ENCODE measurements at places on chromosomes 3 and 15.
A peak's percentile ranks its signal among the peaks of the same experiment; 100 is the strongest.

DNA sequence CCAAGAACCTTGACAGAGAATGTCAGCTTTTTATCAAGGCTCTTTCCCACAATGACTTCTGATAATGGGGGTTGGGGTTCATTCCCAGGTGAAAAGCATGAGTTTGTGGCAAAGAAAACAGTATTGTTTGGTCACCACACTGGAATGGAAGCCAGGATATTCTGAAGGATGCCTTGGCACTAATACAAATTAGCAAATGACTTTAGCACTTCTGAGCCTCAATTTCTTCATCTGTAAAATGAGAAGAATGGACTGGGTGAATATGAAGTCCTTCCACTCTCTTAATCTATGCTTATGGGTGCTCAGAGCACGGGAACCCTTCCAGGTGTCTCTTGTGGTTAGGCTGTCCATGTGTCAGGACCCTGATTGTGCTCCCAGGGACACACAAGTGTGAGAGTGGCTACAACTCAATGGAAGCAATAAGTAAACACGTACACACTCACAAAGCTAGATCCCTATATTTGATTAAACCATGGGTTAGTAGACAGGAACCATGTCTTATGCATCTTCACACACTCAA is 21.4 kb downstream of the RAB27A start:
- no peak for DNase-seq

GRCh38 chr3:180116658-180117057 is 79.9 kb upstream of the PEX5L start:
- DNase-seq: no peak

- peak; percentile 58 for DNase-seq
Observed at GRCh38 chr15:101276501-101277037, 716 bp downstream of the SELENOS start.

DNA sequence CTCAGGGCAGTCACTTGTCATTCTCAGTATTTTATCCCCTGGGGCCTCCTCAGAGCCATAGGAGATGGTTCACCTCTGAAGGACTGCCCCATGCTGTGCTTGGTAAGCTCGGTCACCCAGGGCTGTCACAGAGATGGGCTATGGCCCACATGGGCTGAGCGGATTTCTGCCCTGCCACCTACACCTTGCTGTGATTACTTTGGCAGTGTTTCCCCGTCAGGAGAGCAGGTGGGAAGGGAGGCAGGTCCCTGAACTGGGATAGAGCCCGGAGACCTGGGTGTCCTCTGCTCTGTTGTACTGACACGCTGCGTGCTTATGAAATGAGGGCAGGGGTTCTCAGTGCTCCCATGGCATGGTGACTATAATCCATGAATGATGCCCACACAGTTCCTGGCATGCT is 48.9 kb downstream of the APBA2 start:
- no peak for DNase-seq

- DNase-seq: no peak
Observed at GRCh38 chr3:146067048-146067447, 93.9 kb downstream of the PLOD2 start.

- DNase-seq: no peak
Observed at GRCh38 chr3:144273601-144274000, 302.0 kb downstream of the DIPK2A start.

DNA sequence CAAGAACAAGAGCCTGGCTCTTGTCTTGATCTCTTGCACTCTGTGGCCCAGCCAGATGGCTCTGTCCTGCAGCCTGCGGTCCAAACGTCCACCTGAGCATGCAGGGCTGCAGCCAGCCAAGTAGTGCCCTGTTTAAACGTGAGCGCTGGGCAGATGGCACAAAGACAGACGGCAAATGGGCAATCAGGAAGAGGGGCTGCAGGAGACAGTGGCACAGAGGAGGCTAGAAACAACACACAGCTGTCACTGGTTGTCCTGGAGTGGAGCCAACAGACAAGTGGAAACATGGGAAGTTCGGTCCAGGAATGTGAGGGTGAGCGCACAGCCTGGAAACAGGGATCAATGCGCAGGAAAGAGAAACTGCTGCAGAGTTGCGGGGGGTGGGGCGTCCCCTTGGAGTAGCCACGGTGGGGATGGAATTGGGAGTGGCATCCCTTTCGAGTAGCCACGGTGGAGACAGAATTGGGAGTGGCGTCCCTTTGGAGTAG is 10.7 kb upstream of the ZXDC start:
- no peak for DNase-seq

DNA sequence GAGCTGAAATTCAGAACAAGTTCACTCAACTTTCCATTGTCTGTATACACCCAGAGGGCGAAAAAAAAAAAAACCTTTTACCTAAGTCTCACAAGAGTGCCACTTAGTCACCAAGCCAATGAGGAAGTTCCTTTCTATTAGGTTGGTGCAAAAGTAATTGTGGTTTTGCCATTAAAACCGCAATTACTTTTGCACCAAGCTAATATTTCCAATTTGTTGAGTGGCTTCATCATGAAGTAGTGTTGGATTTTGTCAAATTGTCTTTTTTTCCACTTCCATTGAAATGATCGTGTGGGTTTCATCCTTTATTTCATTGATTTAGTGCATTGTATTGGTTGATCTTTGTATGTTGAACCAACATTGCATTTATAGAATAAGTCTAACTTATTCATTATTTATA is 253.9 kb downstream of the ZIC4 start:
- DNase-seq: no peak

GRCh38 chr3:25155652-25156471 is 272.2 kb upstream of the RARB start:
- no peak for DNase-seq

- no peak for DNase-seq
Observed at GRCh38 chr3:64824394-64824909, 136.7 kb upstream of the ADAMTS9 start.

- DNase-seq: no peak
Observed at GRCh38 chr15:43165801-43166325, 19.3 kb upstream of the CCNDBP1 start.

DNA sequence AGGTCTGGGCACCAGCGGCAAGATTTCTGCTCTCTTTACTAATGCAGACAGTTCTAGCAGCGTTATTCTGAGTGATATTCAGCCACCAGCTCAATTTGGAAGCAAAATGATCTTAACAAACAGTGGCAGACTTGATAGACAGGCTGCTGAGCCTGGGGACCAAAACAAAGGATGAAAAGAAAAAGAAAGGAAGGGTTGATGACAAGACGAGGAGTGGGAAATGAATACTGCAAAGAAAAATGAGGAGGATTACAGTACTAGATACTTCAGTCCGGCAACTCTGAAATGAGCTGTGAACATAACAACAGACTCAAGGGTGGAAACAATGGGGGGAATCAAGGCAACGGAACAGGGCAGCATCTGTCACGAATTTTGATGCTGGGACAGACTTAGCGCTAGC is 28.8 kb downstream of the FHIT start:
- DNase-seq: no peak

DNA sequence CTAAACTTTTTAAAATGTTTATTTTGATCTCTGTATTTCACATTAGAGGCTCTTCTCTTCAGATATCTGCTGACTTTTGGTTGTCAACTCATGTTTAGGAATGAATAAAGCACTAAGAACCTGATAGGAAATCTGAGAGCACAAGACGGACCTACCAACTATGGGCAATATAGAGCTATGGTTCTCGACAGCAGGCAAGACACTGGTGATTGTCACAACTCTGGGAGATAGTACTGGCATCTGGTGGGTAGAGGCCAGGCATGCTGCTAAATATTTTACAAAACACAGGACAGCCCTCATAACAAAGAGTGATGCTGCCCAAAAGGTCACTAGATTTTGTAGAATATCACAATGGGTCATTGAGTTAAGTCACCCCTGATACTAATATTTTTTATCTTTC is 17.5 kb upstream of the GJD2 start:
- no peak for DNase-seq

- no peak for DNase-seq
Observed at GRCh38 chr3:194812176-194812575, 126.5 kb downstream of the FAM43A start.

DNA sequence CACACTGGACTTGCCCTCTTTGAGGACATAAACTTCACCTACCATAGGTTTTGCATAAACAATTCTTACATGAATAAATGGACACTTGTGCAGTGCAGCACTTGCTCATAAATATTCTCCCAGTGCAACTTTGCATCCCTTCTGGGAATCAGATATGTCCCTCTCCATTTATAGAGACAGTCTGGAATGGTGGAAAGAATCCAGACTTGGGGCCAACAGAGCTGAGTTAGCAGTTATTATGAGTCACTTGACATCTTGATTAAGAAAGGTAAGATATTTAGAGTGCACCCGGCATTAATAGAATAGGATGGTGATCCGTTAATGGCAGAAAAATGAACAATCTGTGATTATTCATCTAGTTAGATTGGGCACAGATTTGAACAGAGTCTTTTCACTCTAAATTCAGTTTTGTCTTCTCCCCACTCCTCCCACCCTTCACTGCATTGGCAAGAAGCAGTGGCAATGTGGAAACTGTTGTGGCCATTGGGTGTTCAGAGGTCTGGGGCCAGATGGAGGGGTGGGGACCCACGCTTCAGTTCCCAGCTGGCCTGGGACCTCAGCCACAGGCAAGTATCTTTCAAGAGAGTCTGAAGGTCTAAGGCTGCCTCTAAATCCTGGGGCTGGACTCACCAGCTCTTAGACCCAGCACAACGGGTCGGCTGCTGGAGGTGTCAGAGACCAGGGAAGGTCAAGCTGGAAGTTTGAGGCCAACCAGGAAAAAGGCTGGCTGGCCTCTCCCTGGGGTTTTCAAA is 58.9 kb upstream of the KY start:
- DNase-seq: no peak

DNA sequence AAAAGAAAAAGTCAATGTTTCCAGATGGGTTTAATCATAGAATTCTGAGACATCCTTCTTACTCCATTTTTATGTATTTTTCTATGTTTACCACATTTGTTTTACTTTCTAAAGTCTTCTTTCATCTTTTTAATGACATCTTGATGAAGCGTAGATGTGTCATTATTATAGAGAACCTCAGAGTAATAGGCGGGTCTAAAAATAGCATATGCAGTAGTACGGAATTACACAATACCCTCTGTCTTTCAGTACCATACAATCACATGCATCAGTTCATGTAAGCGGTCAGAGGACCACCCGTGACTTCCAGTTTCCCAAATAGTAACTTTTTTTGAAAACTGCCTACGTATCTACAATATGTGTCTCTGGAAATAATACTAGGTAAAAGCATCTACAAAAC is 224.0 kb downstream of the PLOD2 start:
- DNase-seq: no peak

GRCh38 chr3:171323938-171324536 is 136.2 kb downstream of the TNIK start:
- DNase-seq: no peak

DNA sequence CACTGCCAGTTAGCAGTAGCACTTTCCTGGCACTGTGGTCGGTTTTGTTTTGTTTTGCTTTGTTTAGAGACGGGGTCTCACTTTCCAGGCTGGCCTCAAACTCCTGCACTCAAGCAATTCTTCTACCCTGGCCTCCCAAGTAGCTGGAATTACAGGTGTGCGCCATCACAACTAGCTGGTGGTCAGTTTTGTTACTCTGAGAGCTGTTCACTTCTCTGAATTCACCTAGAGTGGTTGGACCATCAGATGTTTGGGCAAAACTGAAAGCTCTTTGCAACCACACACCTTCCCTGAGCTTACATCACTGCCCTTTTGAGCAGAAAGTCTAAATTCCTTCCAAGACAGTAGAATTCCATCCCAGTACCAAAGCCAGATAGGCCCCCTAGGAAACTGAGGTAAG is 22.6 kb downstream of the CLDN18 start:
- DNase-seq: no peak

GRCh38 chr3:101262393-101263240 is 57.8 kb downstream of the IMPG2 start:
- no peak for DNase-seq
